ENCODE measurements at places on chromosomes 12 and 14.

GRCh38 chr12:103908246-103908541 lies 22.0 kb upstream of the HSP90B1 start:
- DNase-seq: no peak

- DNase-seq: no peak
Observed at GRCh38 chr12:101650346-101651117, 46.9 kb upstream of the CHPT1 start.

DNA sequence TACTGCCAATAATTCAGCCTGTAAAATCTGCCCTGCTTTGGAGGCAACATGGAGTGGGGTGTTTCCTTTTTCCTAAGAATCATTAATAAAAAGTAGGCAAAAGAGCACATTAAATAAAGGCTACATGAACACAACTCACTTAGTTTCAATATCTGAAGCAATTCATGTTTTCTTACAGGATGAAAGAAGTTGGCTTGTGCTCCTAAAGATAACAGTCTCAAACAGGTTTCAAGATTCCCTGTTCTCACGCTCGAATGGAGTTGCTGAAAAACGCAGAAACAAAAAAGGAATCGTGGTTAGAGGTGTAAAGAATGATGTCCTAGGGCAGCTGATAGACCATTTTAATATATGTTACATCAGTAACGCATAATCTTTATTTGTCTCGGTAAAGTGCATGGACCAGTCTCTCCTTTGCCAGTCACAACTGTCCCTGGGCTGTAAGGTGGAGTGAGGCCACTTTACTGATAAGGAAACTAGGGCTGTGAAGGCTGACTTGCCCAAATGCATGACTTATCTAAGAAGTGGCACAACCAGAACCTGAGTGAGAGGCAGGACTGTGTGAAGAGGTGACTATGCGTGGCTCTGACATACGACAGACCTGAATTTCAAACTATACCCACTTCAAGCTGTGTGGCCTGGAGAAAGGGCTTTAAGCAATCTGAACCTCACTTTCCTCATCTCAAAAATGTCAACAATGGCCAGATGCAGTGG lies 12.6 kb downstream of the GIT2 start:
- no peak for DNase-seq

GRCh38 chr14:100086361-100086760 lies 21.1 kb downstream of the EVL start:
- DNase-seq: no peak

GRCh38 chr12:105995961-105996431 lies 142.8 kb downstream of the NUAK1 start:
- no peak for DNase-seq

DNA sequence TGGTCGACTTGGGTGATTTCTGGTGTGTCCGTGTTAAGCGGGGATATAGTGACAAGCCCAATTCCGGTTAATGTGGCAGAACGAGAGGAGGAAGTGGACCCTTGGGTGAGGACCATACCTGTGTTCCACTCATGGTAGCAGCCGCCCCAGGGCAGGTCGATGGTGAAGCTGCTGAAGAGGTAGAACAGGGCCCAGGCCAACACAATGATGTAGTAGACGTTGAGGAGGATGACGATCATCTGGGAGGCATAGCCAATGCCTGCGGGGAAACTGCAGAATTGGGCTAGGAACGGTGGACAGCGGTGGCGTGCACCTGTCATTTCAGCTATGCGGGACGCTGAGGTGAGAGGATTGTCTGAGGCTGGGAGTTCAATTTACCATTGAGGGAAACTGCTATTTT lies 20.1 kb downstream of the SLC6A13 start:
- DNase-seq: no peak

DNA sequence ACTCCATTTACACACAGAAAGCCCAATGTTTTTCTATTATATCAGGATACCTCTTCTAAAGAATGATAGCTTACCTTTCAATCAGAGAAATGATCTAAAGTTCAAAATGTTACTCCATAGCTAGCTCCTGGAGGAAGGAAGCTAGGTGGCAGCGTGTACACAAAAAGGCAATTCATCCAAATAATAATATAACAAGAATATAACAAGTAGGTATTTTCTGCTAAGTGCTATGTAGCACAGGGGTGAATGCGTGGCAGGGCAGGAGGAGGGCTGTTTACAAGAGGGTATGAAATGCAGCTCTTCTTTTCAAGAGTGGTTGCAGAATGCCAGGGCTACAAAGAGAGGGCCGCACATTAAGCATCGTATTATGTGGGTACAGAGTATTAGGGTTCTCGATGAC lies 663 bp upstream of the SNAPC1 start:
- no peak for DNase-seq

GRCh38 chr14:30156571-30156970 lies 228.9 kb upstream of the PRKD1 start:
- DNase-seq: no peak

- DNase-seq: no peak
Observed at GRCh38 chr12:57902478-57902969, 38.8 kb upstream of the ATP23 start.

DNA sequence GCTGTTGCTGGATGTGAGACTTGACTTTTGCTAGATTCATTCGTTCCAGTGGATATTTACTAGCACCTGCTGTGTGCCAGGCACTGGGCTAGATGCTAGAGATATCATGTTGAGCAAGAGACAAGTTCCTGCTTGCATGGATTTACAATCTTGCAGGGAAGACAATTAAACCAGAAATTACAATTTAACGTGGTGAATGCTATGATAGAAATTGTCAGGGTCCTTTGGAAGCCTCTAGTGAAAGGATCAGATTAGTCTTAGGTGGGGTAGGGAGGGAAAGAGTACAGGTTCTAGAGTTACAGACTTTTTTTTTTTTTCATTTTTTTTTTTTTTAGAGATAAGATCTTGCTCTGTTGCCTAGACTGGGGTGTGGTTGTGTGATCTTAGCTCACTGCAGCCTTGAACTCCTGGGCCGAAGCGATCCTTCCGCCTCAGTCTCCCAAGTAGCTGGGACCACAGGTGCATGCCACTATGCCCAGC lies 36.7 kb downstream of the SPATS2 start:
- DNase-seq: no peak

GRCh38 chr14:75548544-75548943 lies 26.3 kb downstream of the BATF start:
- DNase-seq: no peak

DNA sequence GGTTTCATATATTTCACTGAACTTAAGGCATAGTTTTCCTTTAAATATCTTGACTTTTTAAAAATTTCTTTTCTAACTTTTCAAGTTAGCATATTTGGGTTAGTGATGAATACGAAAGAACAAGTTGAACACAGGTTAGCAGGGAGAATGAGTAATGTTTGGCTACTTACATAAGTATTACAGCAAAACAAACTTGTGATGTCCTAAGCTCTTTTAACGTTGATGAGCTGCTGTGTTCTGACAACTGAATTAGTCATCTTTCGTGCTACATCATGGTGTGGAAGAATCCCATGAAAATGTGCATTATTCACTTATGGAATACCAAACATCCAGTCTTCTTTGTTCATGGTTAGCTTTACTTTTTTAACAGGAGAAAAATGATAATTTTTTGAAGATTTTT lies 36.3 kb upstream of the PDZRN4 start:
- no peak for DNase-seq

DNA sequence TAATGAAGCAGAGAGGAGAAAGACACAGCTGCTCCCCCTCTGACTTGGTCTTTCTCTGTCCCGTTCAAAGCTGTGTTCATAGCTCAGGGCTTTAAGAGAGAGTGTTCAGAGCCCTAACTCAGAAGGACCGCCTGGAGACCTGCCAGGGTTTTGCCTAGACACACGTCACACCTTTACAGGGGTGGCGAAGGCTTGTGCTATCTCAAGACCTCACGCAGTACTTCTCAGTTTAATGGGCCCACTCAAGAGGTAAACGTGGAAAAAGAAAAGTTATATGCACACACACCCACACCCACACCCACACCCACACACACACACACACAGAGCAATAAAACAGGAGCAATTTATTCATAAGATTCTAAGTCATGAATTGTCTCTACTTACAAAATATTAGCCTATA lies 374.3 kb downstream of the C12orf75 start:
- no peak for DNase-seq

GRCh38 chr12:47799357-47799955 lies 20.2 kb downstream of the HDAC7 start:
- DNase-seq: no peak
